ENCODE measurements at places on chromosomes 13 and 19. TPM values are rescaled to one million over a fixed set of nuclear protein-coding genes. Genes with fewer than 3 reads are reported as not detected.

The CKM gene
- not detected for total RNA-seq

The EMC10 gene
- 184 TPM for total RNA-seq

The ARHGEF18 gene
- total RNA-seq: 42.6 TPM

The ATP8B3 gene
- 3.6 TPM for total RNA-seq

The EHD2 gene
- total RNA-seq: 105 TPM

The NLRP5 gene
- not detected for total RNA-seq

The FUT2 gene
- total RNA-seq: 5.8 TPM

The ZNF701 gene
- total RNA-seq: 25.1 TPM

The ZNF177 gene
- 1.8 TPM for total RNA-seq

The MUC16 gene
- total RNA-seq: 0.41 TPM

The DAZAP1 gene
- total RNA-seq: 98.5 TPM

The KCNRG gene
- 0.69 TPM for total RNA-seq

The CCL25 gene
- total RNA-seq: not detected

The RFPL4A gene
- total RNA-seq: 0.41 TPM

The ZNF442 gene
- total RNA-seq: 9.1 TPM

The ZNF254 gene
- total RNA-seq: 23.1 TPM

The DZIP1 gene
- 41.4 TPM for total RNA-seq

The ZSCAN4 gene
- total RNA-seq: not detected

The S1PR2 gene
- total RNA-seq: 6.3 TPM

The PRR22 gene
- 4.2 TPM for total RNA-seq

The CCDC169 gene
- total RNA-seq: 1.5 TPM

The KCTD12 gene
- total RNA-seq: 132 TPM

The RPL13A gene
- total RNA-seq: 2,090 TPM

The WBP4 gene
- total RNA-seq: 9.9 TPM

The BABAM1 gene
- 69.4 TPM for total RNA-seq

The SOHLH2 gene
- total RNA-seq: 0.54 TPM

The IZUMO2 gene
- total RNA-seq: not detected

The ZNF554 gene
- total RNA-seq: 6.9 TPM

The AMER2 gene
- total RNA-seq: 0.06 TPM

The ZNF93 gene
- 4.5 TPM for total RNA-seq

The VSTM2B gene
- not detected for total RNA-seq

The SLITRK5 gene
- 0.09 TPM for total RNA-seq

The SHD gene
- total RNA-seq: not detected

The GRK1 gene
- total RNA-seq: not detected

The CBY2 gene
- 0.22 TPM for total RNA-seq

The EID2 gene
- total RNA-seq: 12.0 TPM

The PSG11 gene
- total RNA-seq: not detected

The KIR3DL2 gene
- total RNA-seq: 0.13 TPM

The MKNK2 gene
- 190 TPM for total RNA-seq

The CEACAM3 gene
- total RNA-seq: 0.69 TPM

The CALR3 gene
- not detected for total RNA-seq

The GARIN5A gene
- total RNA-seq: 2.0 TPM

The TMEM221 gene
- 0.13 TPM for total RNA-seq

The SMIM24 gene
- total RNA-seq: 49.8 TPM

The RASGRP4 gene
- total RNA-seq: 3.6 TPM

The LPAR6 gene
- 45.1 TPM for total RNA-seq

The ZNF626 gene
- total RNA-seq: 20.6 TPM

Measured in kidney (tissue), 22 donors.